ENCODE measurements at places on chromosomes 7 and 10. TPM values are rescaled to one million over a fixed set of nuclear protein-coding genes. Genes with fewer than 3 reads are reported as not detected.

Gene NKX1-2
- total RNA-seq: not detected

Gene TMEM236
- total RNA-seq: 1.9 TPM

Gene BRI3
- total RNA-seq: 192 TPM

Gene LRRD1
- 0.25 TPM for total RNA-seq

Gene CCDC7
- total RNA-seq: 28.0 TPM

Gene PRKG1
- total RNA-seq: 14.8 TPM

Gene UTF1
- not detected for total RNA-seq

Gene CALCR
- total RNA-seq: 5.3 TPM

Gene HMX2
- total RNA-seq: 0.25 TPM

Gene INPP5A
- 40.3 TPM for total RNA-seq

All from kidney (tissue), 22 donors.